ENCODE measurements at places on chromosomes 2 and 18.
A peak's percentile ranks its signal among the peaks of the same experiment; 100 is the strongest.

DNA sequence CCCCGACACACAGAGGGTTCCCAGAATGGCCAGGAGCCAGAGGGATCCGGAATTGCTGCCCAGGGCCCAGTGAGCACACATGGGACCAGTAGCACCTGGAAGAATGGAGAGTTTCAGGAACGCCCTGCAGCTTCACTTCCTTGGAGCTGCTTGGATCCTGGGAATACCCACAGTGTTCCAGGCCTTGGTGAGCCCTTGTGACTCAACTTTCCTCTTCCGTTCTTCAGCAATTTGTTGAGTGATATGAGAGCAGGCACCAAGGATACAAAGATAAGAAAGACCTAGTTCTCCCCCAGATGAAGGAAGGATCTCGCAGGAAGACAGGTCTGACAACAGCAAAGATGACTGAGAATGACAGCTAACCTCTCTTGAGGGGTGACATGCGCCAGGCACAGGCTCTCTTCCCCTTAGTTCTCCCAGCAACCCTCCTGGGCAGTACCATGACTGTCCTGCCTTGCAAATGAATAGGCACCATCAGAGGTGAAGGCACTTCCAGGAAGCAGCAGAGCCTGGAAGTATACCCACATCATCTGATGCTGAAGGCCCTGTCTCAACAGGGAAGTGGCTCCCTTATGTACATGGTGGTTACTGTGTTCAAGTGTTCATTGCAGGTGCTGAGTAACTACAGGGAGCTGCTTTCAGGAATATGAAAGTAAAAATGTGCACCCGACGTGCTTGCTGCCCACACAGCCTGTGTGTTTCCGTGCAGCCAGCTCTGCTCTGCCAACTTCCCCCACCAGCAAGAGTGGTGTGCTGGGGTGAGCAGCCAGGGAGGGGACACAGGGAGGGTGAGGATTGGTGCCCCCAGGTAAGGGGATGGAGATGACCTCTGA, 116.2 kb downstream of the STPG4 start:
- DNase-seq: no peak

- DNase-seq: no peak
Measured at GRCh38 chr2:118106926-118107325, 18.7 kb downstream of the INSIG2 start.

DNA sequence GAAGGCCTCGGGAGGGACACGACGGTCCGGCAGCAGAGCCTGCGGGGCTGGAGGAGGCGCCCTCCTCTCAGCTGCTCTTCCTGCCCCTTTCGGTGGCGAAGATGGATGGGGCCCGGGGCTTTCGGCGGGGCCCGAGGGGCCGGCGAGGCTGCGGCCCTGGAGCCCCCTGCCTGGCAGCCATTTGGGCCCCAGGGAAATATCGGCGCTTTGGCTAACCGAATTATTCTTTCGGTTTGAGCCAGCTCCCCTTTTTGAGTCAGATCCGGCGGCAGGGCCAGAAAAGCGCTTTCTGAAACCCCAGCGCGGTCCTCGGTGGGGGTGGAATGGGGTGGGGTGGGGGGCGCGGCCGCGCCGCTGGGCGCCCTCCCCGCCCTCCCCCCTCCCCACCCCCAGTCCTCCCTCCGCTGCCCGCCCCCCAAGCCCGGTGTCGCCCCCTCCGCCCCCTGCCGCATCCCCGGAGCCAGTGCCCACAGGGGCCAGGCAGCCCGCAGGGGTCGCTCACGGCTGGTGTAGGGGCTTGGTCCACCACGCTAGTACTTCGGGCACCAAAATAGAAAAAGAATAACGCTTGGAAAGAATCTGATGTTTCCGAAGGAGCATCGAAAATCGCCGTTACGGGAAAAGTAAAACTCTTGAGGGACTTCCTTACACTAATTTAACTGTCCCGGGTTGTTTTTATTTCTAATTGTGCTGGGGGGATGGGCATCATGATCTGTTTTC, 9.1 kb upstream of the ARID5A start:
- DNase-seq: peak; percentile 25

- no peak for DNase-seq
Measured at GRCh38 chr2:113219889-113220641, 46.3 kb downstream of the PSD4 start.

- DNase-seq: no peak
Measured at GRCh38 chr2:187187519-187187918, 260.5 kb downstream of the CALCRL start.

DNA sequence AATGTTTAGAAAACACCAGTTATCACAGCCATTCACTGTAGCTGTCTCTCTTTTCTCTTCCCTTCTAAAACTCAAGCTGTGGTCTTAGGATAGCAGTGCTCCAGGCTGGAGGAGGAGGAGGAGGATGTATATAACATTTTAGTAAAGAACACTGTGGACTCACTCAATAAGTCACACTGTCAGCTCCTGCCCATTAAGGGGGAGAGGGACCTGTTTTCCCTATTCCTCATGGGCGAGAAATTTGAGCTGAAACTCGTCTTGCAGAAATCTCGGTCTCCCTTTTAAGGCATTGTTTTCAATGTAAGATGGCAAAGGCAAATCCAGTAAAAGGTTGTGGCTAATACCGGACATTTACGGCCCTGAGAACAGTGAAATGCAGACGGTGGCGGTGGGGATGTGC, 114.8 kb upstream of the ZNF236 start:
- no peak for DNase-seq

GRCh38 chr2:233417282-233417681, 63.0 kb downstream of the DGKD start:
- DNase-seq: no peak

GRCh38 chr18:64699081-64699480, 550.2 kb upstream of the LINC00305 start:
- no peak for DNase-seq

- DNase-seq: no peak
Measured at GRCh38 chr2:4931721-4932365, 760.3 kb upstream of the SOX11 start.

DNA sequence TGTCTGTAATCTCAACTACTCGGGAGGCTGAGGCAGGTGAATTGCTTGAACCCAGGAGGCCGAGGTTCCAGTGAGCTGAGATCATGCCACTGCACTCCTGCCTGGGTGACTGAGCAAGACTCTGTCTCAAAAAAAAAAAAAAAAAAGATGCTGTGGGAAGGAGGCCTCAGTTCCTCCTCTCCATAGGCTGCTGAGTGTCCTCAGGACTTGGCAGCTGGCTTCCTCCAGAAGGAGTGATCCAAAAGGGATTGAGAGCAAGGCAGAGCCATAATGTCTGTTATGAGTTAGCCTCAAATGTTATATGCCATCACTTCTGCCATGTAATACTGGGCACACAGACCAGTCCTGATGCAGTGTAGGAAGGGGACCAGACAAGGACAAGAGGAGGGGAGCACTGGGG, 6.6 kb upstream of the NPC1 start:
- no peak for DNase-seq

- DNase-seq: no peak
Measured at GRCh38 chr2:113053666-113054065, 999 bp upstream of the IL36B start.

- no peak for DNase-seq
Measured at GRCh38 chr2:142865924-142866323, 11.5 kb upstream of the KYNU start.

- peak; percentile 71 for DNase-seq
Measured at GRCh38 chr2:393711-394696, 106.1 kb upstream of the ALKAL2 start.

DNA sequence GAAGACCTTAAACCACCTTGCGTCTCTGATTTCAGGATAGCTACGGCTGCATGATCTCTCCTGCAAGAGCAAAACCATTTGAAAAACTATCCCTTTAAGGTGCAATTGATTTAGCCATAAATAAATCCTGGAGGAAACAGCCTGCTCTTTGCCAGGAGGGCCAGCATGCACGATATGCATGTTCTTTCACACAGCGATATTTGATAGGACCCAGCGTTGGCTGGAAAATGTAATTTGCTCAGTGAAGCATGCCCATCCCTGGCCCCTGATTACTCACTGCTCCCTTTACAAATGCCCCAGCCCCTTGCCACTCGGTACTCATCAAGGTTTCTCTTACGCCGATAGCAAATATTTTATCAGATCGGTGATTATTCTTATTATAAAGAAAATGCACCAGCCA, 315.4 kb downstream of the CDH2 start:
- DNase-seq: no peak

DNA sequence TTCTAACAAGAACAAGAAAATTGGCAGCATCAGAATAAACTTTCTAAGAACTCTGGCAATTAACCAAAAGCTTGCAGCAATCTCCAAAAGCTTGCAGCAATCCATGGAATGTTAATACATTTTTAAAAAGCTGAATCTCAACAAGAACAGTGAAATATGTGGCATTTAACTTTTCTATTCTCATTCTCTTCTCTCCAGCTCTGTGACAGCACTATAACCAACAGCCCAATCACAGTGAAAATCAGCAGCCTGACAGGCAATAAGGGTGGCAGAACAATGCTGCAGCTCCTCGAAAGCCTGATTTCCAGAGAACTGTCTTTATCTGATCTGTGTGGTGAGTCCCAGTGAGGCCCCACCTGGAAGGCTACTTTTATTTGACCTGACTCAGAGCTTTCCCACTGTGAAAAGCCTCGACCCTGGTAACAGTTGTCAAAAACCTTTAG, 60.0 kb downstream of the TMEM131 start:
- no peak for DNase-seq

- no peak for DNase-seq
Measured at GRCh38 chr2:158602027-158602426, 145.3 kb downstream of the PKP4 start.

GRCh38 chr18:74546751-74547530, 12.6 kb downstream of the CNDP1 start:
- DNase-seq: no peak

DNA sequence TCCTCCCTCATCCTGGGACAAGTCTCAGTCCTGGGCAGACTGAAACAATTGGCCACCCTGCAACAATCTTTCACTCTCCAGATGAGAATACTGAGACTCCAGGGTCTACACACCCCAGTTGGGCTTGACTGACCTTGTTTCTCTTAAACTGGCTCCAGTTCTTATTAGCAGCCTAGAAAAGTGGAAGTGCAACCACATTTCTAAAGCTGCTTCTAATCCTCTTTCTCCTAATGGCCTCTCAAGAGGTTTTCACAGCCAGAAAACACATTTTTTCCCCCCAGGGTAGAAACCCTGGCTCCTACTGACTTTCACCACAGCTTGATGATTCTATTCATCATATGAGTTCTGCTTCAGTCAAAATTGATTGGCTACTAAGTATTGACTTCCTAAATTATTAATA, 45.8 kb downstream of the SLC4A5 start:
- no peak for DNase-seq

DNA sequence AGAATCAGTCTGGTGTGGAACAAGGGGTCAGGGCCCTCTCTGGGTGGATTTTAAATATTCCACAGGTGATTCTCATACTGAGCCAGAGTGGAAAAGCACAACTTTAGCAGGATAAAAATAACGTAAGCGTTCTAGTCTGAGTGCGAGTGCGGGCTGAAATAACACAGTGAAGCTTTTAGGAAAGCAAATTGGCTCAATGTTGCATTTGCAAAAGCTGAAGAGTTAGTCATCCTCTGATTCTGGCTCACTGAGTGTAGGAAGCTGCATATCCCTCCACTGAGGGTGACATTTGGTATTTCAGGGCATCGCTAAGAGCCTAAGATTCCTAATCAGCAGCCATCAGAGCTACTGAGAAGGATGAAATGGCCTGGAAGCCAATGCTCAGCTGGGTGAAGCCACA, 134.7 kb downstream of the RIF1 start:
- no peak for DNase-seq

- no peak for DNase-seq
Measured at GRCh38 chr2:33337981-33338380, 138.5 kb upstream of the RASGRP3 start.

DNA sequence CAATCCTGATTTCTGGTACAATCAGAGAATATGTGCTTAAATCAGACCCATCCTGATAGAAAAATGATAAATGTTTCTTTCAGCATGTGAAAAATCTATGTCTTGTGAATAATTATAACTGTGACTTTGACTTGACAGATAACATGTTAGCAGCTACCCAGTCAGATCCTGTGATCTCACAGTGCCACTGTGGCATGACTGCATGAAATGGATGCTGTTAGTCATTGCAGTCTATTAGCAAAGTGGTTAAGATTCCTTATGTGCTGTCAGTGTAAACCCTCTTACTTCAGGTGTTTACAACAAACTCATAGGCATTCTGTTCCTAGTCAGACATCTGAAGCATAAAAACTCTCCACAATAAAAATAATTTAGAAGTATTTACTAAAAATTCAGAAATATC, 244.6 kb upstream of the RND3 start:
- DNase-seq: no peak

- DNase-seq: no peak
Measured at GRCh38 chr18:13271302-13271911, 52.8 kb downstream of the LDLRAD4 start.

GRCh38 chr18:37930640-37931039, 365.0 kb upstream of the CELF4 start:
- no peak for DNase-seq

GRCh38 chr2:34373586-34374233, 774.6 kb upstream of the FAM98A start:
- no peak for DNase-seq

GRCh38 chr2:232789082-232789481, 12.7 kb upstream of the KCNJ13 start:
- DNase-seq: no peak

DNA sequence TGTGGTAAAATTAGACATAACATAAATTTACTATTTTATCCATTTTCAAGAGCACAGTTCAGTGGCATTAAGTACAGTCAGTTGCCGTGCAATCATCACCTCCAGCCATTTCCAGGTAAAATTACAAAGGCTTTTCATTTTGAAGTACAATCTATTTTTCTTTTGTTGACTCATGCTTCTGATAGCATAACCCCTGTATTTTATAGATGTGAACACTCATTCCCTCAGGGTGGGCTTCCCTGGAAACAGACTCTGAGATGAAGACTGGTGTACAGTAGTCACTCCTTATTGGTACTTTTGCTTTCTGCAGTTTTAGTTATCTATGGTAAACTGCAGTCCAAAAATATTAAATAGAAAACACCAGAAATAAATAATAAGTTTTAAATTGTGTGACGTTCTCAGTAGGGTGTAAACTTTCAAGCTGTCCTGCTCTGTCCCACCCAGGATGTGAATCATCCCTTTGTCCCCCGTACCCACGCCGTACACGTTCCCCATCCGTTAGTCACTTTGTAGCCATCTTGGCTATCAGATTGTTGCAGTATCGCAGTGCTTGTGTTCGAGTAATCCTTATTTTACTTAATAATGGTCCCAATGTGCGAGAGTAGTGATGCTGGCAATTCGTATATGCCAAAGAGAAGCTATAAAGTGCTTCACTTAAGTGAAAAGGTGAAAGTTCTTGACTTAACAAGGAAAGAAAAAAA, 41.1 kb upstream of the NAB1 start:
- DNase-seq: no peak

- no peak for DNase-seq
Measured at GRCh38 chr2:192901446-192901845, 706.7 kb upstream of the TMEFF2 start.
